ENCODE measurements at places on chromosomes 7 and 10. TPM values are rescaled to one million over a fixed set of nuclear protein-coding genes. Genes with fewer than 3 reads are reported as not detected.

LYZL2 gene
- polyA plus RNA-seq, result not detected

CYP2C19 gene
- polyA plus RNA-seq, result not detected

LRRD1 gene
- polyA plus RNA-seq, result not detected

ARHGEF35 gene
- 1.6 TPM for polyA plus RNA-seq

APBB1IP gene
- 72.3 TPM for polyA plus RNA-seq

TMEM130 gene
- not detected for polyA plus RNA-seq

MYPN gene
- polyA plus RNA-seq, result not detected

LBX1 gene
- polyA plus RNA-seq, result not detected

VSTM4 gene
- not detected for polyA plus RNA-seq

NRAP gene
- polyA plus RNA-seq, result not detected

DLG5 gene
- polyA plus RNA-seq, result 1.1 TPM

FAM25A gene
- polyA plus RNA-seq, result not detected

FAM221A gene
- polyA plus RNA-seq, result 5.4 TPM

PNLIPRP1 gene
- not detected for polyA plus RNA-seq

NUTM2E gene
- not detected for polyA plus RNA-seq

NEUROG3 gene
- 0.15 TPM for polyA plus RNA-seq

STEAP1B gene
- not detected for polyA plus RNA-seq

ATG9B gene
- polyA plus RNA-seq, result 15.4 TPM

HMX2 gene
- not detected for polyA plus RNA-seq

CREB5 gene
- not detected for polyA plus RNA-seq

ICA1 gene
- 3.3 TPM for polyA plus RNA-seq

TEX36 gene
- not detected for polyA plus RNA-seq

ATP6V0A4 gene
- polyA plus RNA-seq, result not detected

PIK3AP1 gene
- polyA plus RNA-seq, result 37.0 TPM

ZSCAN25 gene
- polyA plus RNA-seq, result 13.0 TPM

ANKRD26 gene
- 2.4 TPM for polyA plus RNA-seq

C10orf62 gene
- polyA plus RNA-seq, result not detected

ELFN1 gene
- 0.20 TPM for polyA plus RNA-seq

LIPK gene
- not detected for polyA plus RNA-seq

EEF1AKMT2 gene
- 21.1 TPM for polyA plus RNA-seq

VWDE gene
- polyA plus RNA-seq, result 0.25 TPM

SCD gene
- polyA plus RNA-seq, result 5.1 TPM

IL6 gene
- polyA plus RNA-seq, result not detected

FBXL13 gene
- polyA plus RNA-seq, result 0.43 TPM

GHRHR gene
- polyA plus RNA-seq, result not detected

NODAL gene
- polyA plus RNA-seq, result 0.43 TPM

ST8SIA6 gene
- polyA plus RNA-seq, result 1.9 TPM

KIFBP gene
- polyA plus RNA-seq, result 5.2 TPM

RABGEF1 gene
- 24.4 TPM for polyA plus RNA-seq

SAP25 gene
- polyA plus RNA-seq, result 0.56 TPM

CPVL gene
- not detected for polyA plus RNA-seq

HOXA5 gene
- polyA plus RNA-seq, result not detected

CAMK1D gene
- 15.1 TPM for polyA plus RNA-seq

TMEM178B gene
- polyA plus RNA-seq, result 0.02 TPM

TYW1B gene
- 1.5 TPM for polyA plus RNA-seq

OR2A12 gene
- not detected for polyA plus RNA-seq

TEX47 gene
- not detected for polyA plus RNA-seq

FAM131B gene
- polyA plus RNA-seq, result 1.6 TPM

FXYD4 gene
- polyA plus RNA-seq, result not detected

CLDN4 gene
- not detected for polyA plus RNA-seq

CDNF gene
- polyA plus RNA-seq, result 0.47 TPM

CYP3A4 gene
- polyA plus RNA-seq, result not detected

KCP gene
- polyA plus RNA-seq, result not detected

LHPP gene
- 19.1 TPM for polyA plus RNA-seq

PHYHIPL gene
- polyA plus RNA-seq, result not detected

CLCN1 gene
- not detected for polyA plus RNA-seq

PTF1A gene
- polyA plus RNA-seq, result not detected

Data from CD8-positive, alpha-beta memory T cell (primary cell).